ENCODE measurements at places on chromosomes 6 and 20. TPM values are rescaled to one million over a fixed set of nuclear protein-coding genes. Genes with fewer than 3 reads are reported as not detected.

HLA-DQB2 gene
- not detected for total RNA-seq

FOXS1 gene
- total RNA-seq: not detected

DUSP15 gene
- total RNA-seq: not detected

NEDD9 gene
- 34.2 TPM for total RNA-seq

RFX6 gene
- not detected for total RNA-seq

TOMM6 gene
- total RNA-seq: 145 TPM

NCR2 gene
- total RNA-seq: not detected

TRAPPC3L gene
- under 0.01 TPM for total RNA-seq

ZNF334 gene
- 1.7 TPM for total RNA-seq

DDO gene
- 1.1 TPM for total RNA-seq

C20orf144 gene
- not detected for total RNA-seq

ERVFRD-1 gene
- total RNA-seq: not detected

PARD6B gene
- total RNA-seq: 0.15 TPM

DAAM2 gene
- total RNA-seq: not detected

APOBEC2 gene
- total RNA-seq: not detected

PKIG gene
- total RNA-seq: 194 TPM

PIGU gene
- total RNA-seq: 7.1 TPM

CYP24A1 gene
- total RNA-seq: not detected

HLA-DPA1 gene
- total RNA-seq: 0.65 TPM

ZNF322 gene
- 12.3 TPM for total RNA-seq

DEF6 gene
- under 0.01 TPM for total RNA-seq

MUC21 gene
- not detected for total RNA-seq

OOEP gene
- not detected for total RNA-seq

RUNX2 gene
- total RNA-seq: not detected

PAK5 gene
- total RNA-seq: not detected

HLA-C gene
- total RNA-seq: 142 TPM

TBX18 gene
- 31.5 TPM for total RNA-seq

LY6G6C gene
- not detected for total RNA-seq

RBM24 gene
- 1.3 TPM for total RNA-seq

PI16 gene
- total RNA-seq: not detected

OXT gene
- not detected for total RNA-seq

CLPSL1 gene
- total RNA-seq: not detected

CPXM1 gene
- total RNA-seq: 0.32 TPM

LAMA2 gene
- total RNA-seq: 43.3 TPM

SEC23B gene
- 41.9 TPM for total RNA-seq

ADGB gene
- not detected for total RNA-seq

FAM110A gene
- total RNA-seq: 3.3 TPM

CDSN gene
- total RNA-seq: not detected

SRMS gene
- total RNA-seq: not detected

BPI gene
- total RNA-seq: not detected

Data from epithelial cell of umbilical artery (primary cell).